ENCODE measurements at places on chromosomes 6 and 20. TPM values are rescaled to one million over a fixed set of nuclear protein-coding genes. Genes with fewer than 3 reads are reported as not detected.

The SPATA25 gene
- 3.6 TPM for total RNA-seq

The GRM4 gene
- not detected for total RNA-seq

The MBOAT1 gene
- 5.8 TPM for total RNA-seq

The NFATC2 gene
- 5.8 TPM for total RNA-seq

The EDN3 gene
- 11.9 TPM for total RNA-seq

The TCP11 gene
- 0.97 TPM for total RNA-seq

The LTA gene
- total RNA-seq: not detected

The ENPP5 gene
- total RNA-seq: 3.4 TPM

The GPR6 gene
- total RNA-seq: not detected

The PGC gene
- not detected for total RNA-seq

The LAMP5 gene
- 0.16 TPM for total RNA-seq

The AK9 gene
- total RNA-seq: 6.9 TPM

The GABRR2 gene
- not detected for total RNA-seq

The METTL24 gene
- 0.22 TPM for total RNA-seq

The OVOL2 gene
- total RNA-seq: 27.0 TPM

The MRPS18B gene
- 57.2 TPM for total RNA-seq

Measured in lower leg skin (tissue), 4 donors.